ENCODE measurements at places on chromosomes 12 and 14. TPM values are rescaled to one million over a fixed set of nuclear protein-coding genes. Genes with fewer than 3 reads are reported as not detected.

The TMPO gene
- 145 TPM for total RNA-seq

The DPY19L2 gene
- total RNA-seq: 2.8 TPM

The ABCC9 gene
- total RNA-seq: 0.03 TPM

The SMCO3 gene
- total RNA-seq: not detected

The CLEC6A gene
- not detected for total RNA-seq

The FBLN5 gene
- total RNA-seq: 0.28 TPM

The CACNA1C gene
- total RNA-seq: not detected

The ART4 gene
- not detected for total RNA-seq

The SIX1 gene
- not detected for total RNA-seq

The ST8SIA1 gene
- 0.46 TPM for total RNA-seq

The SLCO1B1 gene
- total RNA-seq: not detected

The MMP19 gene
- 5.2 TPM for total RNA-seq

The MSRB3 gene
- total RNA-seq: 16.4 TPM

The DPPA3 gene
- not detected for total RNA-seq

The SYCP3 gene
- total RNA-seq: 0.07 TPM

The CAPS2 gene
- total RNA-seq: 1.1 TPM

The EXOC3L4 gene
- not detected for total RNA-seq

The PSMC1 gene
- total RNA-seq: 224 TPM

The GUCY2C gene
- not detected for total RNA-seq

The CLEC2A gene
- total RNA-seq: not detected

The RFX4 gene
- total RNA-seq: not detected

The RAD9B gene
- 0.14 TPM for total RNA-seq

The PLXNC1 gene
- total RNA-seq: 0.18 TPM

The PLEK2 gene
- total RNA-seq: 336 TPM

The METTL3 gene
- total RNA-seq: 49.0 TPM

The RDH16 gene
- 0.07 TPM for total RNA-seq

The KCNH3 gene
- 0.25 TPM for total RNA-seq

Measured in foreskin keratinocyte (primary cell).